ENCODE measurements at places on chromosomes 2 and 18.

- no peak for DNase-seq
Observed at GRCh38 chr2:26971911-26972786, 1.7 kb downstream of the MAPRE3 start.

DNA sequence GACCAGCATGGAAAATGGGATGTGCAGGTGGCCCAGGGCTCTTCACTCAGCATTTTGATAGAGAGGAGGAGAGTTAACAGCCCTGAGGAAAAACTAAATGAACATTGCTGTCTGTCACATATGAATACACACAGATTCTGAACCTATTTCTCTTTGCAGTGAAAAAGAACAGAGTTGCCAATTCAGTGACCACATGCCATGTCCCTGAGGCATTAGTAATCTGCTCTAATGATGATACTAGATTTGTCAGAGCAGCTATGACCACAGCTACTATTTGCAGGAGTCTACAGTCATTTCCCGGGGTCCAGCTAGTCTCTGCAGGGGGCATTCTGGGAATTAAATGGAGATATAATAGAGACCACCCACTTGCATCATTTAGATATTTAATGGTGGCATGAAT is 267.6 kb downstream of the TMX3 start:
- no peak for DNase-seq

- DNase-seq: no peak
Observed at GRCh38 chr2:174512345-174512744, 25.5 kb upstream of the GPR155 start.

DNA sequence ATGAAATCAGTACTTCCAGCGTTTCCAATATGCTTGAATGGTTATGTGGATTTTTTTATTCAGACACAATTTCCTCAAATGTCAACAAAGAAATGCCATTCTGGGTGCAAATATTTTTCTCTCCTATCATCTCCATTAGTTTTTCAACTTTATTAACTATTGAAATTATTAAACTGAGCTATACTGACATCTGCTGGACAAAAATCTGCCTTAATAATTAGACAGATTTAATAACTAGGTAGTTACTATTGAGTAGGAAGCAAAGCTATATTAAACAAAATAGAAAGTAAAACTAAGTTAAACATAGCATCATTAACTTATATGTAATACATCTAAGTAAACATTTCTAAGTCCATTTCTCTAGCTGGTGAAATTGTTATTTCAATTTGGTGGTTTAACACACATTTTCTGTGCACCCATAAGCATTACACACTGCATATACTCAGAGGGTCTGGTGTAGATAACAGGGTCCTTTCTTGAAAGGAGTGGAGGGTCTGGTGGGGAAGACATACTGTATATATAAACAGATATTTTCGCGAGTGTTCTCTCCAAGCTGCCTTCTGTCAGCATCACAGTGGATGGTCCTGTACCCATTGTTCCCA is 77.0 kb downstream of the LANCL1 start:
- peak; percentile 6 for DNase-seq

DNA sequence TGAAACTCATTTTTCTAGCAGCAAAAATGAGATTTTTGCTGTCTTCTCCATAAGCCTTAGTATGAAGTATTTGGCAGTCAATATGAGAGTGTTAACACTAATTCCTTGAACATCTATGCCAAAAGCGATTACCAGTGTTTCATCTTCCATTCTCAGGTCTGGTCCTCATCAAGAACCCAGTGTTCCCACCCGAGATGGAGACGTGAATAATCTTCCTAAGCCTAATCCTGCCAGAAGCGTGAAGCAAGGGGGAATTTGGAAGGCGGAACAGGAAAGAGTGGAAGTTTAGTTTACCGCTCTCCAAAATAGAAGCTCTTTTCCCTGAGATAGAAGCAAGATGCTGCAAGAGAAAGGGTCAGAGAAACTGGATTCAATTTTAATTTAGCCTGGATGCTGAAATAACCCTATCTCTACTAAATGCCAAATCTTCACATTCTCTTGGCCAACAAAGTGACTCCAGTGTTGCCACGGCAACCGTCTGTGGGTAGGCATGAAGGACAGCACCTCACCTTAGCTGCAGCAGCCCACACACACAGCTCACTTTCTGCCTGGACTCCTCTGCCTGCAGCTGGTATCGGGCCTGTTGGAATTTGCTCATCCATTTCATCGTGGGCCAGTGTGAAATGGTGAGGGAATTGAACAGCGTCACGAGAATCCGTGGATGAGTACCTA is 711.1 kb downstream of the CBLN2 start:
- DNase-seq: no peak

- no peak for DNase-seq
Observed at GRCh38 chr2:99611034-99611433, 121.2 kb upstream of the REV1 start.

DNA sequence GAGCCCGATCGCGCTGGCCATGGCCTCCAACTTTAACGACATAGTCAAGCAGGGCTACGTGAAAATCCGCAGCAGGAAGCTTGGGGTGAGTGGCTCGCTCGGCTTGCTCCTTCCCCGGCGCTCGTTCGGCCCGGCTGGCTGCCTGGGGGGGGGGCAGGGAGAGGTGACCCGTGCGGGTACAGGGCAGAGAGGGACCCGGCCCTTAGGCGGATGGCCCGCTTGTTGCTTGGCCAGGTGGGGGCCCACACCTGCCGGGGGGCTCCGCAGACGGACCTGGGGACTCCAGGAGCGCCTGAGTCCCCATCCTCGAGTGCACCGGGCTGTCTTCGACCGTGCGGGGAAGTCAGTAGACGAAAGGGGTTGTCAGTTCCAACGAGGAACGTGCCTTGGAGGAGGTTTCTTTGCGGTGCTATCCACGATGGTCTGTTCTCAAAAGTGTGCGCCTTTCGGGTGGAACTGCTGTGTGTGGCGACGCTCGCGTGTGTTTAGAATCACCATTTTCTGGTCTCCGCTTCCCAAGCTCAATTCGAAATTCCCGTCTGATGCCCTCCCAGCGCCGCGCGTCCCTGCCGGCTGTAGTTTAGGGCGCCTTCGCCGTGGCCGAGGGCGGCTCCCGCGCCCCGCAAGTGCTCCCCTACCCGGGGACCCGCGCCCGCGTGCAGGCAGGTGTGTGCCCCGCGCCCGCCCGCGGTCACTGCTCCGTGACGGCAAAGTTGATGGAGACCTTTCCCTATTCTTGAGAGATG is 711 bp downstream of the DOK6 start:
- DNase-seq: no peak

GRCh38 chr2:56680971-56681631 is 497.3 kb downstream of the CCDC85A start:
- no peak for DNase-seq

- DNase-seq: no peak
Observed at GRCh38 chr18:58419587-58420199, 209.2 kb downstream of the ALPK2 start.

DNA sequence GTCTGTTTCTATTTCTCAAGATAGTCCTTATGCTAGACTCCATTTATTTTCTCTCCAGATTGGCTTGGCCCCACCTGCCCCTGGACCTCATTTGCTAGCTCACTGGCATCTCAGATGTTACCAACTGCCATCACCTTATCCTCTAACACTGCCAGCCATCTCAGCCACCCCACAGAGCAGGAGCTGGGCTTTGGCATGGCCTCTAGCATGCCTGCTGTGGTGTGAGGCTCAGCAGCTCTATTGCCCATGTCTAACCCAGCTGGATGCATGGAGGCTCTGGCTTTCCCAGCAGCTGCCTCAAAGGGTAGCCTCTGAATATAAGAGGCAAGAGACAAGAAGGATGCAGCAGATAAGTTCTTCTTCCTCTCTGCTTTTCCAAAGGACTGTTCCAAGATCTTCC is 373.4 kb downstream of the TNS1 start:
- no peak for DNase-seq

DNA sequence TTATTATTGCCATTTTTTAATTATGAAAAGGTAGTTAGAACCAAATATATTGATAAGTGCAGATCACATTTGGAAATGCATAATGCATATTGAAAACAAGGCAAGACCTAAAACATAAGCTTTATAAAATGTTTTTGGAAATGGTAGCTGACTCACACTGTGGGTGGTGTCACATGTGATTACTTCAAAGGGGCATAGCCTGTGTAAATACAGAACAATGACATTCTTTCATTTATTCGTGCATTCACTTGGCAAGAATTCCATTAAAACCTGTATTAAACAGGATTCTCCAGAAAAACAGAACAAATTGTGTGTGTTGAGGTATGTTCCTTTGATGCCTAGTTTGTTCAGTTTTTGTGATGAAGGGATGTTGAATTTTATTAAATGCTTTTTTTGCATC is 427.3 kb upstream of the ST6GAL2 start:
- DNase-seq: no peak

- DNase-seq: no peak
Observed at GRCh38 chr2:30670453-30670852, 136.8 kb downstream of the CAPN13 start.

GRCh38 chr2:8993902-8994278 is 9.6 kb downstream of the MBOAT2 start:
- DNase-seq: no peak
